ENCODE measurements at places on chromosomes 5 and 9.

DNA sequence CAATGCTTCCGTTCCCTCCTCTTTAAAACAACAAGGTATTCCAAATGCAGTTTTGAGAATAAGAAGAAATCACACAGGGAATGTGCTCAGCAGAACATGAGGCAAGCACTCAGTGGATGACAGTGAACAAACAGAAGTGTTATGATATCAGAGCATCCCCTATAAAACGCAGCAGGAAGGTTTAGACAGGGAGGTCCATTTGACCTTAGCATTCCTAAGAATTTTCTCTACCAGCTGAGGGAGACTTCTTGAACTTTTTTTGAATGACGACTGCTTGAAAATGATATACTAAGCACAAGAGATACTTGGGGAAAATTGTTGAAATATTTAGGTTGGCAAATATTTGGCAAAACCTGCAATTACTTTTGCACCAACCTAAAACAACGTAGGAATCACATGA, 3.9 kb downstream of the AMACR start:
- no peak for DNase-seq

DNA sequence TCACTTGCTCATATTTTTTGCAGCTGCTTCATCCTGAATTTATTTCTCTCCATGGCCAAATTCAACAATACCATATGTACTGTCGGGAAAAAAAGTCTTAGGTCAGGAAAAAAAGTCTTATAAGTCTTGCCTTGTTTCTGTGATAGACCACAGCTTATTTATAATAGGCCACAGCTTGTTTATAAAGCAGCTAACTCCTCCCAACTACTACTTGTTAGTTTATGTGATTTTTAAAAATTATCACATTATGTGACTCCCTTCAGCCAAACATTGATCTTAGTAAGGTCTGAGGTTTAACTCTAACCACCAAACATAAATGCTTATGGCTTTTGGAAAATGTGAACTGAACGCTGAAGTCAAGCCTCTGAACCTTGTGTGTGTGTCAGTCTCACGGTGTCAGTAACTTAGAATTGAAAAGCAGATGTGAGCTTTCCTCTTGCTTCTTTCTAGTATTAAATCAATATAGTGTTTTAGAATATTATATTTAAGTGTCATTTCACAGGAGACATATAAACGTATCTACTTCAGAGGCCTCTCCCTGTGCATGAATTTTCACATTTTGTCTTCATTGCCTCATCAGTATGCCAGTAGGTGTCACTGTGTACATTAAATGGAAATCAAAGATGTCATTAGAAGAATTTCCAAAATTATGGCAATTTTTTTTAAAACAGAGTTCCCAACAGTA, 51.3 kb downstream of the SNX24 start:
- DNase-seq, result no peak

GRCh38 chr5:160926428-160926827, 74.4 kb upstream of the ATP10B start:
- no peak for DNase-seq

DNA sequence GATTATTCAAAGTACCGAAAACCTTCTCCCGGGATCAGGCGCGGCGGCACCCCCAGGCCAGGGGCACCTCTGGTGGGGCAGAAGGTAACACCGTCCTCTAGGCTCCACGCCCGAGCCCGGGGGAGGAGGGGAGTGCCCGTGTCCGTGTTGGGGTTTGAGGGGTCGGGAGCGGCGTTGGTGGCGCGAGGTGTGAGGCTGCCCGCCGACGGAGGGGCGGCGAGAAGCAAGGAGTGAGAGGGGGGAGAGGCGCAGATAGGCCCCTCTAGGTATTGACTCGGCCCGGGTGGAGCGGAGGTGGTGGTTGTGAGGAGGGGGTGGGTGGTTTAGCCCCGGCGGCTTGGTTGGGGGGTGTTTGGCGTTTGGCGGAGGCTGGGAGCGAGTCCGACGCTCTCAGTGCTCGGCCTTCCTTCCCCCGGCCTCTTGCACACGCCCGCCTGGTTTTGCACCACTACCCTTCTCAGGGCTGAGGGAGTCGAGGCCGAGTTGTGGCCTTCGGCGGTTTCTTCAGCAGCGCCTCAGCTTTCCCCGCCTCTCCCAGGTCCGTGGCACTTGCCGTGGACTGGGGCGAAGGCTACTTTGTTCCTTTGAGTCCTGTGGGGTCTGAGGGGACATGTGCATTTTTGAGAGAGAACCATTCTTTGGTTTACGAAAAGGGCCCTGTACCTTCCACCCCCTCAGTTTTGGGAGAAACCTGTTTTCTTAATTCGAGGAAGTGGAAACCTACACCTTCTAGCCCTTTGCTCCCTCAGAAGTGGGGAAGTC, 450 bp downstream of the GPBP1 start:
- no peak for DNase-seq

DNA sequence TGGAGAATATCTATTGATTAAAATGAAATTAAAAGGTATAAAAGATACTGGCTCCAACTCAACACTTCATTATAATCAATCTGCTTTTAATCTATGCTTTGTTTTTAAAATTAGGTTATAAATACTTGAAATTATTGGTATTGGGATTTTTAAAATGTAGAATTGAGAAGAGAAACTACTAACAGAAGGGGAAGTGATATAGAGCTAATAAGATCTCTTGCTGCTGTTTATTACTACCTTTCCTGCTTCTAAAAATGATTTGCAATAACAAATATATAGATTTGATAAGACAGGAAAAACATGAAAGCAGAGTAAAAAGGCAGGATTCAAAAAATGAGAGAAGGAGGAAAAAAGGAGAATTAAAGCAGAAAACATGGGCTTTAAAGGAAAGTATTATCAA, 209.3 kb upstream of the NREP start:
- no peak for DNase-seq

GRCh38 chr9:7093040-7093439, 335.3 kb downstream of the KDM4C start:
- no peak for DNase-seq

DNA sequence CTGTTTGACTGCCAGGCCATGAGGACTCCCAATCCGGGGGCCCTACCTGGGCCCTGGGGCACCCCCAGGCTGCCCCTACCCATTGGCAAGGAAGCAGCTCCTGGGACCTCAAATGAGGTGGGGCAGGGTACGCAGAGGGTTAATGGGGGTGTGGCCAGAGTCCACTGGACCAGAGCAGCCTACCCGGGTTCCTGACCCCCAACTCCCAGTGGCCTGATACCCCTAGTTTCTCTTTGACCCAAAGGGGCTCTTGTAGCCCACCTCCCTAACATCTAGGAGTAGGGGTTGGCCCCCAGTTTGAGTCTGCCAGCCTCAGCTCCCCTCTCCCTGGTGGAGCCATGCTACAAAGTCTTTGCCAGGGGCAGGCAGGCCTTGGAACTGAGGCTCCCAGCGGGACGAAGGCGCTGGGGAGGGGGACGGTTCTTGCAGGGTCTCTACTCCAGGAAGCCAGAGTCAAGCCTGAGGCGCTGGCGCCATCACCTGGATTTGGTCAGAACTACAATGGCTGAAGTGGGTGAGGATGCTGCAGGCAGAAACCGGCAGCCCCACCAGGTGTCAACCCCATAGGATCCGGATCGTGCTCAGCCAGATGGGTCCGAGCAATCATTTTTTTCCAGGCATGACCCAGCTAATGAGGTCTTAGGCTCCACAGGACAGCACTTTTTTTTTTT, 8.4 kb upstream of the CERCAM start:
- no peak for DNase-seq

DNA sequence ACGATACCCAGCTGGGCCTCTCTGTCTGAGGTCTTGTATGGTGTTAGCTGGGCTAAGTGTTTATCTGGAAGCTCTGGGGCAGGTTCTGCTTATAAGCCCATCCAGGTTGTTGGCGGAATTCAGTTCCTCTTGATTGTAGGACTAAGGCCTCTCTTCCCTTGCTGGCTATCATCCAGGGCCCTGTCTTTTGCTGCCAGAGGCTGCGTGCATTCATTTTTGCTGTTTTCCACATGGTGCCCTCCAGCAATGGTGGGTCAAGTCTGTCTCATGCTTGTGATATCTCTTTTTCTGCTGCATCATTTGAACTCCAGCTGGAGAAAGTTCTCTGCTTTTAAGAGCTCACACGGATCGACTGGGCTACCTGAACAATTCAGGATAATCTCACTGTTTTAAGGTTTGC, 105.7 kb upstream of the ZNF618 start:
- no peak for DNase-seq

DNA sequence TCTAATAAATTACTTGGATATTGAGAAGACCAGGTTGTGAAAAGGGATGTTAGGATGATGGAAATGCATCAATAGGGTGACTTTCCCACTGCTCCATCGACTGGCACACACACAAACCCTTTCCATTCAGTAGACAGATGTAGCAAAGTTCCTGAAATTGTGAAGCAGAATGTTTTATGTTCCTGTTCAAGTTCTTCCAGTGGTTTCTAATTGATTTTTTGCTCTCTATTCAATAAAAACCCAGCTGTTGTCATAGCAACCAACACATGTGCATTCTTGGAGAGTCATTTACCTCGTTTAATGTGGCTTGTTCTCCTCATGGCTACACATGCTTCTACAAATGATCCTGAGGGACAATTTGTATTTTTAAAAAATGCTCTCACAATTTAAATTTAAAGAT, 244.6 kb downstream of the RAB3C start:
- no peak for DNase-seq

DNA sequence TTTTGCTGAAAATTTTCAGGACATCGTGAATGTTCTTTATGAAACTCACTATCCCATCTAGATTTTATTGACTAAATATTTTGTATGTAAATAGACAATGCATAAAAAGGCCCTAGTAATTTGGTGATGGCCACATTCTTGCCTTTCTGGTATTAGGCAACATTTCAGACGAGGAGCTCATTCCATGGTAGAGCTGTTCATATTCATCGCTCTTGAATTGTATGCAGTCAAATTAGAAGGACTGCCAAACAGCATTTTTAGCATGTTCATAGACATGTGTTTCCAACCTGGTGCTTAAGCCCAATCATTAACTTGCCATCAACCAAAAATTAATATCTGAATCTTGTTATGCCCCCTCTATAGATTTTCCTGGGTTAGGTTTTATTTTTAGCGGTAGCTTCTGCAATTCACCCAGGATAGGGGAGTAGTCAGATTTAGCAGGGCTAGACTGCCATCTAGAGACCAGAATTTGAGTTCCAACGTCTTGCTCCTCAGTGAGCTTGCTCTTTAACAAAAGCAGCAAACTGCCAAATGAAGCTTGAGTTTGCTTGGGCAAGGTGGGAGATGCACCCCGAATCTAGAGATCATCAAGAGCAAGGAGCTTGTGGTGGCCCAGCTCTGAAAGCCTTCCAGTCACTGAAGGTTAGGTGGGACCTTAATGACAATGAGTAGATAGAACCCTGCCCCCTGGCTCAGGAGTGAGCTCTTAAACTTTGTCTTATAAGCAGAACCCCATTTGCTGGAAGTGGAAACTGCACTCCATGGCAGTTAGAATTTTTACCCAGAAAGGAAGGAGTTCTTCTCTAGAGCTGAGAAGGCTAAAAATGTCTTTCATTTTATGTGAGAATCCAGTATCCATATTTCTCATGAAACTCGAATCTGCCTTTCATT, 456.2 kb downstream of the RASEF start:
- DNase-seq, result no peak

GRCh38 chr9:133221177-133221809, 12.2 kb upstream of the OBP2B start:
- DNase-seq, result no peak

- DNase-seq, result no peak
Observed at GRCh38 chr5:11361768-11362167, 542.5 kb downstream of the CTNND2 start.

DNA sequence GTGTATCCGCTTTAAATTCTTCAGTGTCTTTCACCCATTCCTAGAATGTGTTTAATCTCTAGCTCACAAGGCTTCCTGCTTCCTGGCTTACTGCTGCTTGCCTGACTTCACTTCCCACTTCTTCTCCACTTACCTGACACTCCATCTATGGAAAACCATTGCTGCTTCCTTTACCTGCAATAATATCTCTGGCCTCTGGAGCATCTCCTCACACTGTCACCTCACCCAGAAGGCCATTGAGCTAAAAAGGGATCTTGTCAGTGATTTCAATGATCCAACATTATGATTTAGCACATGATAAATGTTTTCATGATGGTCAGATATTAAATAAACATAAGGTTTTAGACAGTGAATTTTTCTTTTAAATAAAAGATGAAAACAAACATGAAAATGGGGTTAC, 281.1 kb downstream of the MRPS30 start:
- DNase-seq, result no peak

DNA sequence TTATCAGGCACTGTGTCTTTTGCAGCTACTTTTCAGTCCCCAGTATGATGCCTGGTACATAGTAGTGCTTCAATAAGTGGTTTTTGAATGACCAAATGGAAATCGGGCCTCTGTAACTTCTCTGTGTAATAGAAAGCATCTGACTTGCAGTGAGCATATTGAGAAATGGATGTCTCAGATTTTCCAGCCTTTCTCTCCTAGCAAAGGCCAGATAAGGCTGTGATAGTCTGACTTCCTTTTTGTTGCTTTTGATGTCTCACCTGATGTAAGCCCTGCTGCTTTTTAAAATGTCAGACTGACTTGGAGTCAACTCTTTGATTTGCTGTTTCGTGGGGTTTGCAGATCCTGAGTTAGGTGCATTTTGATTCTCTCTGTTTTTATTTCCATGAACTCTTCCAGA, 590.0 kb upstream of the ZNF608 start:
- DNase-seq, result no peak

GRCh38 chr5:10624206-10624605, 60.3 kb downstream of the ANKRD33B start:
- no peak for DNase-seq

DNA sequence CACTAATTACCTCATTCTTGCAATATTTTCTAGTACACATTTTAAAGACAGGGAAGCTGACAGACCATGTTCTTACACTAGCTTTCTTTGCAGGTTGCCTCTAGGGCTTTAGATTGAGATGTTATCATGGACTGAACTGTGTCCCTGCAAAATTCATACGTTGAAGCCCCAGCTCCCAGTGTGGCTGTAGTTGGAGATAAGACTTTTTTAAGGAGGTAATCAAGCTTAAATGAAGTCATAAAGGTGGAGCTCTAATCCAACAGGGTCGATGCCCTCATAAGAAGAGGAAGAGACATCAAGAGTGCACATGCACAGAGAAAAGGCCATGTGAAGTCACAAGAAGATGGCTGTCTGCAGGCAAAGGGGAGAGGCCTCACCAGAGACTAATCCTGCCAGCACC, 471.2 kb upstream of the ACTBL2 start:
- no peak for DNase-seq

DNA sequence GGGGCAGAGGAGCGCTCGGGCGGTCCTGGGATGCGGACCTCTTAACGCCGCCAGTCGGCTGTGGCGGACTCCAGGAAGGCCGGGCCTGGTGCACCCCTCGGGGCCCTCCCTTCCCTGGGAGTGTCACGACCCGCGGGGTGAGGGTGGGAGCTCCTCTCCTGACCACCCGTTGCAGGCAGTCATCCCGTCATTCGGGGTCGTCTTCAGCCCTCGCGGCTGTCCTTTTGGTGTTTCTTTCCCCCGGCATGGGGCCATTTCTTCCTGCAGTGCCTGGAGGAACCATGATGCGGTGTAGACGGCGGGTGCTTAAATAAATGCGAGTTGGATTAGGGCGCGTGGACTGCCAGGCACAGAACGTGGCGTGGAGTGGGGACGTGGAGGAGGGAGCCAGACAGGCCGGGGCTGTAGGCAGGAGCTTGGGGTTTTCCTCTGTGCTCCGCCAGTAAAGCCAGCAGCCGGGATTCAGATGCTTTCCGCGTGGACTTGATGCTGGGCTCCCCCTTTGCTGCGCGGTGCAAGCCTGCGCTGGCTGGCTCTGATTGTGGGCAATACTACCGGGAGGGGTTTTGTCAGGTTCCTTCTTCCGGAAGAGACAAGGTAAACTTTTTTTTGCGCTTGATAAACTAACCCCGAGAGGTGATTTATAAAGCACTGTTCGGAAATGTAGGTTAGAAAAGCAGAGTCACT, 868 bp downstream of the KDM4C start:
- peak; percentile 36 for DNase-seq

- no peak for DNase-seq
Observed at GRCh38 chr9:137068539-137069507, 1.5 kb downstream of the SAPCD2 start.
